ENCODE measurements at places on chromosomes 7 and 10.

GRCh38 chr7:45112648-45113047 is 1.2 kb upstream of the TBRG4 start:
- DNase-seq = no peak

DNA sequence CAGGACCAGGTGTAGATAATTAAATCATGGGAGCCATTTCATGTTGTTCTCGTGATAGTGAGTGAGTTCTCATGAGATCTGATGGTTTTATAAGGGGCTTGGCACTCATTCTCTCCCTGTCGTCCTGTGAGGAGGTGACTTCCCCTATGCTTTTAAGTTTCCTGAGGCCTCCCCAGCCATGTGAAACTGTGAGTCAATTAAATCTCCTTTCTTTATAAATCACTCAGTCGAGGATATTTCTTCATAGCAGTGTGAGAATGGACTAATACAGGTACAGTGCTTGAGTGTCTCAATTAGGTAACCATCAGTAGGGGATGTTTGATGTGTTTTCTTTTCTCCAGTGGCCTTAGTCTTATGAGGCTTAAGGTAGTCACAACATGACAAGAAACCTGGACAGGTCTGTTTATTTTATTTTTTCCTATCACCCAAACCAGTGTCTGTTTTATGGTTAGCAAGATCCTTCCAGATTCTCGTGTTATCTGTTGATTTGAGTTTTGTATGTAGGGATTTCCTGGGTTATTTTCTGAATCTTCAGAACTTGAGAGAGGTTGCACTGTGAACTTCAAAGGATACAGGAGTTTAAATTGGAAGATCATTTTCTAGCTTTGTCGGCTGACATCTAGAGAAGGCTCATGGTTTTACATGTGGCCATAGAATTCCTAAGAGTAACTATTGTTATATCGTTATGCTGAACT is 32.1 kb downstream of the UMAD1 start:
- no peak for DNase-seq

DNA sequence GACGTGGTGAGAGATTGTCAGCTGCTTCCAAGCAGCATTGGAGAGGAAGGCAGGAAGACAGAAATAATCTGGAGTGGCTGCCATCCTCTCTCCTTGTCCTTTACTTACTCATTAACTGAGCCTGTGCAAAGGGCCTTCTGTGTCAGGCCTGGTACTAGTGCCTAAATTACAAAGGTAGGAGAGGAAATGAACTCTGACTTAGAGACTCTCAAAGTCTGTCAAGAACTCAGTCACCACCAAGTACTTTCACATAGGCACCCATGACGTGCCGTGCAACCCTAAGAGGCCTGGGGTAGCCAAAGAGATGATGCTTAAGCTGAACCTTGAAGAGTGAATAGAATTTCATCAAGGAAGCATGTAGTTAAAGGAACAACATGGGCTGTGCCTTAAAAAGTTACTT is 866.9 kb downstream of the LRMDA start:
- no peak for DNase-seq

DNA sequence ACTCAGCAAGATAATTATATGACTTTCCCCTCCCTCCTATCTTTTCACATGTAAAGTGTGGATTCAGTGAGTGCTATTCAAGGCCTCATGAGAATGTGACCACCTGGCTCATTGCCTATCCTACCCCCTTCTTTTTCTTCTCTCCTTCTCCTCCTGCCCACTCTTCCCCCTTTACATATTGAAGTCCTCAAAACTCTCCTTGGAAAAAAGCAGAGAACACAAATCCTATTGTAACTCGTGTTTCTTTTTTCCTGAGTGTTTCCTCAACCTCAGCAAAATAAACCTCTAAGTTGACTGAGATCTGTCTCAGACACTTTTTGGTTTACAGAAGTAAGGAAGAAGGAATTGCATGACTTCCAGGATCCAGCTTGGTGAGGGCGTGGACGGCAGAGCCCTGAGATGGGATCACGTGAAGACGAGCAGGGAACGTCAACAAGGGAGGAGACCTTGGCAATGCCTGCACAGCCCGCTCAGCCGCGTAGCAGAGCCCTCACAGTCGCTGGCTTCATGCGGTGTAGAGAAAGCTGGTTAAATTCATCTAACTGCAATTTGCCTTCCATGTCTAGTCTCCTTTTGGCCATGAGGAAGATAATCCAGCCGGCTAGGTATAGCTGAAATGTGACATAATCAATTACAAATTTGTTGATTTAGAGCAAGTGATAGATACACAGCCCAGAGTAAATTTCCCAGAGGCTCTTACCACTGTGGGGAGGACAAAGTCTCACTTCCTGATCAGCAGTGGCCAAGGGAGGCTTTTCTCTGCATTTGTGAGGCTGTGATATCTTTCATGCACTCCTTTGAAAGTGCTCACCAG is 75.7 kb downstream of the LYZL2 start:
- no peak for DNase-seq

DNA sequence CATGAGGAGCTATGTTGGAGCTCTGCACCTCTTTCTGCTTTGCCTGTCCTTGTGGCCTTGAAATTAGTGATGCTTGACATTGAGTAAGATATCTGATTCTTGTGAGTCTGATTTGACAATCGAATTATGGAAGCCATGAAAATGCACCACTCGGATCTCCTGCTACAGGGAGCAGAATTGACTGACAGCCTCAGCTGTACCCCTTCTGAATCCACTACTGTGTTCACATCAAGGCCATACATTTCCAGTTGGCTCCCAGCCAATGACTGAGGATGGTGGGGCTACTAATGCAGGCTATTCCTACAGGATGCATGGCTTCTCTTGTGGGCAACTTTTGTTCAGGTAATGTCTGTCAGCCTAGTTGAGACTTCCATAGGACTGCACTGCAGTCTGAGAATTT is 321.9 kb downstream of the REEP3 start:
- no peak for DNase-seq

DNA sequence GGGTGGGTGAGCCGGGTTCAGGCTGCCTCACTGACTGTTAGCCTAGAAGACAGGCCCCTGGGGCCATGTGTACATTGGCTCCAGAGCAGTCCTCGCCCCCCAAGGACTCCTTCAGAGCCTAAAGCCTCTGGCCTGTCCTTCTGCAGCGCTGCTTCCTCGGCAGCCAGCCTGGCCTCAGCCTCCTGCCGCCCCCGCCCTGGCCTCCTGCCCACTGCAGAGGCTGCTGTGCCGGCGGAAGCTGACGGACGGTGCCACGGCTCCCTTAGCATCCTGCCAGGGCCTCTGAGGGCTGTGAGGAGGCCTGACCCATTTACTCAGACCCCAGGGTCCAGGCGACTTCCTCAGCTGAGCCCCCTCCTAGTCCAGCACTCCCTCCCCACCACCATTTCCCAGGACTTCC is 4.9 kb downstream of the SRRM3 start:
- no peak for DNase-seq

- DNase-seq = no peak
These were observed 706.7 kb upstream of the PHF14 start for GRCh38 chr7:10266976-10267375.

DNA sequence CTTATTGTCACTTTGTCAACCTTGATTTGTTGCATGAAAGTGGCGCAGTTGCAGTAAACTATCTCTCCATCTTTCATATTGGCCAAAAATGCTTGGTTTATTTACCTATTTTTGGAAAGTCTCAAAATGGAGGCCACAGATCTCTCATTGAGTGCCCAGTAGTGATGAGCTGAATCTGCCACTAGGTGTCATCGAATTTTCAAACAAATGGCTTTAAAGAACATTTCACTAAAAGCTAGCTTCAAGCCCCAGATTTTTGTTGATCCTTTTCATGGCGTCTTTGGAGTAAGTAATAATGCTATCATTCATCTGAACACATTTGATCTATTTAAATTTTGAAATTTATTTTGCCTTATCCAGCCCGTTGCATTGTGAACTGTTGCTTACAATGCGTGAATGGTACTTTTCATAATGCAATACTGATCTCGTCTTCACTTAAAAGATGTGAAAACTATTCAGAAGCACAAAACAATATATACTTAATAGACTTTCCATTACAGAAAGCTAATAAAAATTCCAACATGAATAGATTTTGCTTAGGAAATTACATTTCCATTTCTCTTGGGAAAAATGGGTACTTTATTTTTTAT is 236.2 kb downstream of the DNAJB9 start:
- DNase-seq = no peak

DNA sequence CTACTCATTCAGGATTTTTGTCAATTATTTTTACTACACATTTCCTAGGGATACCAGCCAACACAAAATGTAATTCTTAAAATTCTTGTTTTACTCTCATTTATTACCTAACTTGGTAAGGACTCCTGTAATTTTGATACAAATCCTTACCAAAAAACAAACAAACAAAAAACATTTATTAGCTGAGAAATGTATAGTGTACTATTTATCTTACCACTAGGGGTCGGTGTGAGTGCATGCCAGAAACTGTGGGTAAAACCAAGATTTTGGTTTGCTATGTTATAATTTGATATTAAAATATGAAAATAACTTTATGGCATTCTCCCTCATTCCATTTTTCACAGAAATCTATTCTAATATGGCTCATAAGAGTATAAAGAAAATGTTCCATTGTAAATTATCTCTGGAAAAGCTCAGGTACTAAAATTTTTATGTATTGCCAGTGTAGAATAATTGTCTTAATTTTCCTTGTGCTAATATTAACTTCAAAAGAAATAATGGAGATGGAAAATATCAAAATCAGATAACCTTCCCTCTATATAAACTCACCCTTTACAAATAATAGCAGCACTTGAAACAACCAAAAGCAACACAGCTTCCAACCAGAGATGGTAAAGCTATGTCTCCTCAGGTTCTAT is 290.8 kb upstream of the PCDH15 start:
- no peak for DNase-seq

GRCh38 chr10:25174461-25175230 is at the start of gene GPR158:
GPR158 (plus strand) TSS chr10:25175001; CDS start chr10:25175421, 420 bp downstream.
- peak; percentile 17 for DNase-seq

DNA sequence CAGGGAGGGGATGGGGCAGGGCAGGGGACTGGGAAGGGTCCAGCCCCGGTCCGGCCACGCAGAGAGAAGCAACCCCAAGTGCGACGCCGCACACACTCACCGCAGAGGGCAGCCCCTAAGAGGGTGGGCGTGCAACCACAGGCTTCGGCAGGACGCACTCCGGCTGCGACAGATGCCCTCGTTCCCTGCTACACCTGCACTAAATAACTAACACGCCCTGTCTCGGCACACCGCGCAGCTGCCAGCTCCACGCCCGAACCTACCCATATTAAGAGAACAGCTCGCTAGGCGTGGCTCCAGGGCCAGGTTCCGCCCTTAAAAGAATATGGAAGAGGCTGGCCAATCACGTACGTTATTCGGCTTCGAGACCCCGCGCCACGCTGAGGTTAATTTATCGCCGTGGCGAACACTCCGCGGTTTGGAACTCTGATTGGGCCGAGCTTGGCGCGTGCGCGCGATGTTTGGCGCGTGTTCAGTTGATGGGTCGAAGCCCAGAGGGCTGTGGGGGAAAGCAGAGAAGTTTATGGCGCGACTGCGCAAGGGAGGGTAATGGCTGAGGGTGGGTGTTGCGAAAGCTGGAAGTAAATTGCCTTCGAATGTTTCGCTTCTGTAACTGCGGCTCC is 91.1 kb downstream of the OR13A1 start:
- no peak for DNase-seq

- DNase-seq = no peak
These were observed 40.6 kb upstream of the MAGI2 start for GRCh38 chr7:79494046-79494445.

GRCh38 chr7:107564553-107565298 is 955 bp downstream of the DUS4L start:
- DNase-seq = peak; percentile 16

DNA sequence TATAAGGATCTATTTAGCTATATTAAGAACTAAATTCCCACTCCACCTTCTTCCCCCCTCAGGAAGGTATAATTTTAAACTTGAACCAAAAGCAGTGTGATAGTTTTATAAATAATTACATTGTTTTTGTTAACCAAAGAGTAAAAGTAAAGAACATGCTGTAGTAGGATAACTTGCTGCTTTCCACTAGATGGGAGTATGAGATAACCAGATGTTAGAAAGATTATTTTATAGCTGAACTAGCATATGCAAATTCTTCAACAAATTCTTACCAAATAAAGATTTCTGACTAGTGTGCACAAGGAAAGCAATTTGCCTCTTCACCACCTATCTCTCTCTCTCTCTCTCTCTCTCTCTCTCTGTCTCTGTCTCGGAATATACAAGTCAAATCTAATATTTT is 31.8 kb downstream of the TES start:
- no peak for DNase-seq

GRCh38 chr7:117227091-117227490 is 95.8 kb downstream of the WNT2 start:
- no peak for DNase-seq

DNA sequence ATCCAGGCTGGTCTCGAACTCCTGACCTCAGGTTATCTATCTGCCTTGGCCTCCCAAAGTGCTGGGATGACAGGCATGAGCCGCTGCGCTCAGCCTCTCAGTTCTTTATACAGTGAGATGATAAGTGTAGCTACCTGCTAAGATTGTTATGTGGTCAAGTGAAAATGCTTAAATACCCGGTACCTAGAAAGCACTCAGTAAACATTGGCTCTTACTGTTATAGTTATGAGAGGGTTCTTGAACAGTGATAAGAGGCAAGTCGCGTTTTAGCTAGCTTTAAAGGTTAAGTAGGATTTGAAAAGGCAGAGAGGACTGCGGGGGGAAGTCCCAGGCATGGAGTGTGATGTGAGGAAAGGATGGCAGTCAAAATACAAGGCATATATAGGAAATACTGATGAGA is 4.5 kb downstream of the ZKSCAN1 start:
- DNase-seq = no peak

- DNase-seq = no peak
These were observed 396.7 kb upstream of the SORCS1 start for GRCh38 chr10:107561136-107561650.

DNA sequence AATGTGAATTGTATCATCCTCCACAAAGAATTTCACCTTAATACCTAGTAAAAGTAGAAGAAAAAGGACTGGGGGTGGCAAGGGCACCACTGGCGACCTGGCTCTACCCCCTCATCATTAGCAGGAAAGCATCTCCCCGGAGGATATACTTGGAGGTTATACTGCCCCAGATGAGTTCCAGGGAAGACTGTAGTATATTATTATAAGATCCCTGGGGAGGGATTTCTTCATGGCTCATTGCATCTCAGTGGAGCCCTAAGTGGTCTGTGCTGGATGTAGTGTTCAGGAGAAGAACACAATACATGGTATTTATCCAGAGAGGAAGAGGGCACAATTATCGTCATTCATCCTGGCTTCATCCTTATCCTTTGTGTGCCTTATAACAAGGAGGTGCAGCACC is 14.2 kb upstream of the DYNC1I1 start:
- DNase-seq = no peak

GRCh38 chr7:96596120-96596826 is 113.4 kb downstream of the SEM1 start:
- no peak for DNase-seq

Data from CD4-positive, alpha-beta T cell treated with Interleukin-15 for 4 hours (primary cell).